ENCODE measurements at places on chromosomes 6 and 20.

- no peak for DNase-seq
Observed at GRCh38 chr20:60313191-60313590, 355.0 kb downstream of the CDH26 start.

DNA sequence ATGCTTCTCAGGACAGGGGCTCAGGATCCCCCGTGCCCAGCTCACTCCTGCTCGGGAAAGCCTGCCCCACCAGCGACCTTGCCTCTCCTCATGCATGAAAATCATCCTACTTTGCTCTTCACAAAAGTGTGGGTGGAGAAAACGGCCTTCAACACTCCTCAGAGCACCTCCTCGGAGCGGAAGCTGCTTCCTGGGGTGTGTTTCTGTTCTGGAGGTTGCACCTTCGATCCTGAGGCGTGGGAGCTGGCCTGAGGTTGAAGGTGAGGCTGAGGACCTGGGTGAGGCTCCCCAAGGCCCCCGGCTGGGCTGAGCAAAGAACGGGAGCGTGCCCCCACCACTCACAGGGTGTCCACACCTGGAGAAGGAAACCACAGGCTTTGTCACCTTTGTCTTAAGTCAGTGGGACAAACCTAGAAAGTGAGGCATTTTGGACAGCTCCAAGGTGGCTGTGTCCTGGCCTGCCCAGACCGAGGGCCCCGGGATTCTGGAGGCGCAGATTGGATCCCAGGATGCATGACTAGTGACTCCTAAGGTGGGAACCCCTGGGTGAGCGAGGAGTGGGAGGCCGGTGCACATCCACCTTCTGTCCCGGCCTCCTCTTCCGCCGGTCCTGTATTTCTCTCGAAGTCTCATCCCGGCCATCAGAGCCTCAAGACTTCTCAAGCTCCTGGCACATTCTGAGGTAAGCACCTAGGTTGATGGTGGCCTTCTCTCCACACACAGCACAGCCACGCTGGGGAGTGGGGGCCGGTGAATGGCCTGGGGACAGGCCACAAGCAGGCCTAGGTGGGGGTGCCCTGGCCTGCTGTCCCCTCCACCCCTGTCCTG, 104.7 kb downstream of the TMEM242 start:
- no peak for DNase-seq

DNA sequence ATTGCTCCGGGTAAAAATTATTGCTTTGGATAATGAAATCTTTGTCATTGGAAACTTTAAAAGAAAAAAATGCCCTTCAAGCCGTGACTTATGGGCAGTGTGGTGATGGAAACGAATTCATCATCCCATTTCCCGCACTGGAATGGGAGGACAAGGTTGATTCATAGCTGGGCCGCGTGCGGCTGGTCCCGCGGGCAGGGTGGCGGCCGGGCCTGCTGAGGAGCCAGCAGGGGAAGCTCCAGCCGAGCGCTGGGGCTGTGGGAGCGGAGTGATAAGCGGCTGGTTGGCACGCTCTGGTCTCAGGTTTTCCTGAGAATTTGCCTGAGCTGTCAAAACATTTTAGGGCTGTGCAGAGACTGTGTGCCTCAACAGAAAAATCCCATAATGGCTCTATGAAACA, 351.7 kb downstream of the CDC5L start:
- DNase-seq = no peak

GRCh38 chr6:141550471-141550870, 582.3 kb upstream of the GJE1 start:
- no peak for DNase-seq

- DNase-seq = no peak
Observed at GRCh38 chr6:137904822-137905617, 38.0 kb downstream of the TNFAIP3 start.

DNA sequence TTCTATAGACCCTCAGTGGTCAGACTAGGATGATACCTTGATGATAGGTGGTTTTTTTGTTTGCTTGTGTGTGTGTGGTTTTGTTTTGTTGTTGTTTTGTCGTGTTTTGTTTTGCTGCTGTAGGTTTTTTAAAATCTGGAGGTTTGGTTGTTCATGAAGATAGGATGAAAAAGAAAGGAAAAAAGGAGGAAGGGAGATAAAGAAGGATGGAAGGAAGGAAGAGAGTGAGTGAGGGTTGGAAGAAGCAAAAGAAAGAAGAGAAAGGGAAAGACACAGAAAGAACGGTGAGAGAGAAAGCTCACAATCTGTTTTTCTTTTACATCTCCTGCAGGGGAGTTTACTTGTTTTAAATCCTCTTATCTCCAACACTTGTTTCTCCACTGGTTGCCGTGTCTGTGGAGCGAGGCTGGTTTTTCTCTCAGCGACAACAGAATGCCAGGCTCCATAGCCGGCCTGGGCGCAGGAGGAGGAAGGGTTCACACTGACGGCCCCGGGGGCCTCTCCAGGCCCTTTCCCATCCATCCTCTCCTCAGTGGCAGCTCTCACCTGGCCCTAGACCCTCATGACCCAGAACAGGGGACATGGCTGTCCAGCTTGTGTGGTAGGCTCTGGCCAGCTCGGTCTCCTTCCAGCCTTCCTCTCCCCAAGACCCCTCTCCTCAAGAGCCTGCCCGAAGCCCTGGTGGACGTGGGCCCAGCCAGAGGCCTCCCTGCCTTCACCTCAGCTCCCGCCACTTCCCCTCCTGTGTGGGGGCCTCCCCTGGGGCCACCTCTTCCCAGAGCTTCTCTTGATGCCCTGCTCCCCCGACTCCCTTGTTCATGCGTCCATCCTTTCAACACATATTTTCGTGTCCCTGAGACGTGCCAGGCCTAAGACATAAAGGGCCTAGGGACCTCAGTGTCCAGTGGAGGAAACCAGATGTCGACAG, 168.4 kb downstream of the VEGFA start:
- DNase-seq = no peak

- DNase-seq = peak; percentile 94
Observed at GRCh38 chr6:32666420-32667300, at the start of gene HLA-DQB1. TSS of gene HLA-DQB1 (minus strand) at chr6:32666657. CDS start at chr6:32666607, 50 bp downstream.
